Calu3 (cell line): ENCODE measurements at places on chromosomes 3 and 15.
A peak's percentile ranks its signal among the peaks of the same experiment; 100 is the strongest.

GRCh38 chr3:120743556-120744195, 1.1 kb downstream of the GTF2E1 start:
- no peaks in the 10 kb centered on the region for H3K27me3 ChIP-seq
- no peak for DNase-seq
- H3K27ac ChIP-seq, result peak overlapping the region; percentile 75
- H3K36me3 ChIP-seq, result peaks cover 31% of the 10 kb centered on the region
- H3K4me3 ChIP-seq, result peak overlapping the region; percentile 77

DNA sequence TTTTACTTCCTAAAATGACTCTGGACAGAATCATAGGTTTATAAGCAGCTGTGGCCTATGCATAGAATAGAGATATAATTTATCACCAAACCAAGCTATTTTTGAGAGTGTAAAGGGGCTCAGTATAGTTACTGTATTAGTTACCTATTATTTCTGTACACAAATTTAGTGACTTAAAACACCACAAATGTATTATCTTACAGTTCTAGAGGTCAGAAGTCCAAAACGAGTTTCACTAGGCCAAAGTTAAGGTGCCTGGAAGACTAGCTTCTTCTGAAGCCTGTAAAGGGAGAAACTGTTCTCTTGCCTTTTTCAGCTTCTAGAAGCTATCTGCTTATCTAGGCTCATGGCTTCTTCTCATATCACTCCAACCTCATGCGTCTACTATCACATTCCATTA, 30.1 kb downstream of the CCDC54 start:
- peaks cover 8% of the 10 kb centered on the region for H3K4me1 ChIP-seq
- H3K27ac ChIP-seq, result no peak overlapping the region
- DNase-seq, result no peak
- H3K4me3 ChIP-seq, result no peak overlapping the region
- H3K27me3 ChIP-seq, result no peaks in the 10 kb centered on the region

DNA sequence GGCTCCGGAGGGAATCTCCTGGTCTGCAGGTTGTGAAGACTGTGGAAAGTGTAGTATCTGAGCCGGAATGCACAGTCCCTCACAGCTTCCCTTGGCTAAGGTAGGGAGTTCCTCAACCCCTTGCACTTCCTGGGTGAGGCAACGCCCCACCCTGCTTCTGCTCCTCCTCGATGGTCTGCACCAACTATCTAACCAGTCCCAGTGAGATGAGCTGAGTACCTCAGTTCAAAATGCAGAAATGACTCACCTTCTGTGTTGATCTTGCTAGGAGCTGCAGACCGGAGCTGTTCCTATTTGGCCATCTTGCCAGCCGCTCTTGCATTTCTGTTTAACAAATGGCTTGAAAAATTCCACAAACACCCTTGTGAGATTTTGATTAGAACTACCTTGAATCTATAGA, 156.1 kb downstream of the STXBP5L start:
- H3K27ac ChIP-seq, result no peak overlapping the region
- DNase-seq, result no peak
- no peak overlapping the region for H3K4me3 ChIP-seq
- no peaks in the 10 kb centered on the region for H3K4me1 ChIP-seq
- H3K36me3 ChIP-seq, result no peaks in the 10 kb centered on the region
- no peaks in the 10 kb centered on the region for H3K27me3 ChIP-seq

DNA sequence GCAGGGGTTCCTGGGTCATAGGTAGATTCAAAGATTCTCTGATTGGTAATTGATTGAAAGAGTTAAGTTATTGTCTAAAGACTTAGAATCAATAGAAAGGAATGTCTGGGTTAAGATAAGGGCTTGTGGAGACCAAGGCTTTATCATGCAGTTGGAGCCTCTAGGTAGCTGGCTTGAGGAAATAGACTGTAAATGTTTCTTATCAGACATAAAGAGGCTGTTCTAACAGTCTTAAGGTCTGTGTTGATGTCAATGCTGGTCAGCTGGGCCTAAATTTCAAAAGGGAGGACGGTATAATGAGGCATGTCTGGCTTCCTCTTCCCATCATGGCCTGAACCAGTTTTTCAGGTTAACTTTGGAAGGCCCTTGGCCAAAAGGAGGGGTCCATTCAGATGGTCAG, 48.9 kb downstream of the GASK1A start:
- H3K4me1 ChIP-seq, result no peaks in the 10 kb centered on the region
- H3K27me3 ChIP-seq, result peaks cover 8% of the 10 kb centered on the region
- H3K4me3 ChIP-seq, result no peak overlapping the region
- no peaks in the 10 kb centered on the region for H3K36me3 ChIP-seq
- DNase-seq, result no peak

DNA sequence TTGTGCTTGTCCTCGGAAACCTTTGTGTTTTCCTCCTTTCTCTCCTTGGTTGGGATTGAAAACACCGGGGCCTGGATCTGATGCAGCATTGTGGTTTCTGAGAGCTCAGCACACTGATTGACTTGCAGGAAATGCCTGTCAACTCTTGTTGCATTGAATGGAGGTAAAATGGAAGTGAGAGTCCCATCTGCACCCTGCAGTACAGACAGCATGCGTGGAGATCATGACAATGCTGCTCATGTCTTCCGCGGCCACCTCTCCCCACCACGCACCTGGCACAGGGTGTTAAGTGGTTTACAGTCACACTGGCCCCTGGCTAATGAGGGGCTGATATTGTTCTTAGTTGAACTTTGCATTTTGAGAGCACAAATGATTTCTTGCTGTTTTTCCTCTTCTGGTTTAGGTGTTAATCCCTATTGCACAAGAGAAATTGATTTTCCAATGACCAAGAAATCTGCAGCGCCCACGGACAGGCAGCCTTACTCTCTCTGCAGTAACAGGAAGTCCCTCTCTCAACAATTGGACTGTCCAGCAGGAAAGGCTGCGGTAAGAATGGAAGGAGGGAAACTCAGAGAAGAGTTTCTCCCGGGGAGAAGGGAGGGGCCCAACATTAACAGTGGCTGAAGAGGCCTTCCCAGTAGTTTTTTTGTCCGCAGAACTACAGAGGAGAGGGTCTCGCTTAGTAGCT, 58.5 kb downstream of the STARD5 start:
- no peak overlapping the region for H3K27ac ChIP-seq
- peaks cover 14% of the 10 kb centered on the region for H3K4me1 ChIP-seq
- DNase-seq, result no peak
- H3K4me3 ChIP-seq, result peak overlapping the region; percentile 36
- peaks cover 67% of the 10 kb centered on the region for H3K27me3 ChIP-seq
- H3K36me3 ChIP-seq, result no peaks in the 10 kb centered on the region
